H7 (cell line): ENCODE measurements at places on chromosomes 6 and 20.

DNA sequence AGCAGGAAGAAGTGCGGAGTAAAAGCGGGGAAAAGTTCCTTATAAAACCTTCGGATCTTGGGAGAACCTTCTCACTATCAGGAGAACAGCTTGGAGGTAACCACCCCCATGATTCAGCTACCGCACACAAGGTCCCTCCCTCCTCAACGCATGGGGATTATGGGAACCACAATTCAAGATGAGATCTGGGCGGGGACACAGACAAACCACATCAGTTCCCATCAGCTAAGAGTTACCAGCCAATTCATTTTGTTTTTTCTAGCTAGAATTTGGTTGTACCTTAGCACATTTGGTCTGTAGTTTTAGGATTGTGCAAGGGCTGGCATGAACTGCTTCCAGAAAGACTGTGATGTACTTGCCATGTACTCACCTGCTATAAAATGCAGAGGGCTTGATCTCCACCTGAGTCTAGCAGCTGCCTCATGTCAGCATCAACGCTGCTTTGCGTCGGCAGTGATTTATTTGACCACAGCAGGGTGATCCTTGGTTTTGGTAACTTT is 94.7 kb upstream of the SLC2A12 start:
- no peak for DNase-seq

- no peak for DNase-seq
These were observed 128.2 kb upstream of the ADGRB3 start for GRCh38 chr6:68506911-68507310.

DNA sequence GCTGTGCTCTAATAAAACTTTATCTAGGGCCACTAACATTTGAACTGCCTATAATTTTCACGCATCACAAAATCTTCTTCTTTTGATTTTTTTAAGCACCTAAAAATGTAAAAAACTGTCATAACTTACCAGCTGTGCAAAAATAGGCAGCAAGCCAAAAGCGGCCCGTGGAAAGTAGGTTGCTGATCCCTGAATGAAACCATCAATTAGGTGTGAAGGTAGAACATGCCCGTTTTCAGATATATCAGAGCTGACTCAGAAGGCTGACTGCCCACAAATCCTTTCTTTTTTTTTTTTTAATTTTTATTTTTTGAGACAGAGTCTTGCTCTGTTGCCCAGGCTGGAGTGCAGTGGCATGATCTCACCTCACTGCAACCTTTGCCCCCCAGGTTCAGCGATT is 4.9 kb upstream of the IPCEF1 start:
- DNase-seq, result no peak

DNA sequence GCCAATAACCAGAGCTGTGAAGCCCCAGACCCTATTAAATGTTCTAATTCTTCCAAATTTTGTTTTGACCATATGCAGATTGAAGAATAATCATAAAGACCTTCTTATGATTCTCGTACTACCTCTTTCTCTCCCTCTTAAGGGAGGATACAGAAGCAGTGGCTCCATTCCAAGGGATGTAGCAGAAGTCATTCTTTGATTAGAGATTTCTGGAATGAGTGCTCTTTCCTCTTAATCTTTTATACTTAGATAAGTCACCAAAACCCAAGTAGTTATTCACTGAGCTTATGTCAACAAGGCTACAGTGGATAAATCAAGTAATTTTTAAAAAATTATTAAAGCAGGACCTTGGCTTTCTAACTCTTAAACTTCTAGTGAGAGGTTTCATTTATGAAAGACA is 266.0 kb upstream of the STXBP5 start:
- DNase-seq, result no peak

- no peak for DNase-seq
These were observed 4.7 kb upstream of the DNAJC5 start for GRCh38 chr20:63890201-63890576.

GRCh38 chr20:38975539-38976120 is 13.5 kb downstream of the DHX35 start:
- DNase-seq, result no peak

DNA sequence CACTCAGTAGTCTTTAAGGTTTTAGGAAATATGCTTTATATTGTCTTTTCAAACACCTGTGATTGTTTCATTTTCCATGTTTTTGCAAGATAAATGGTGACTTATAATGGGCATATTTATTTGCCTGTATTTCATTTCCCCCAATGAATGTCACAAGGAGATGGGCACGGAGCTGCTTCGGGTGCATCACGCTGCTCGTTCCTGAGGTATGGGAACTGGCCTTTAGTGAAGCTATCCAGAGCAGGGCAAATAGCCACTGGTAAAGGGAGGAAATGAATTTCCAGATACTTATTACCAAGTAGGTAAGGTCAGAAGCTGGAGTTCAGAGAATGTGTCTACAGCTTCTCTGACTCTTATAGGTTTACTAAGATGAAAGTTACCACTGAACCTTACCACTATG is 3.7 kb downstream of the POU3F2 start:
- no peak for DNase-seq
